ENCODE measurements at places on chromosomes 1 and 21. TPM values are rescaled to one million over a fixed set of nuclear protein-coding genes. Genes with fewer than 3 reads are reported as not detected.

The PCP4 gene
- not detected for total RNA-seq

The CNTN2 gene
- not detected for total RNA-seq

The LCE1E gene
- total RNA-seq: not detected

The RIPK4 gene
- 5.1 TPM for total RNA-seq

The HRNR gene
- total RNA-seq: not detected

The SPSB1 gene
- total RNA-seq: 16.1 TPM

The TPRG1L gene
- 32.6 TPM for total RNA-seq

The GBP5 gene
- 0.36 TPM for total RNA-seq

The TNFSF4 gene
- total RNA-seq: 5.3 TPM

The SEMA6C gene
- total RNA-seq: 3.1 TPM

The FCGR1A gene
- not detected for total RNA-seq

The RCAN3 gene
- 7.3 TPM for total RNA-seq

The CTXND2 gene
- total RNA-seq: not detected

The BRDT gene
- total RNA-seq: not detected

Measured in cardiac atrium fibroblast (primary cell).